Psoas muscle (tissue), 8 donors: ENCODE measurements at places on chromosomes 1 and 21. TPM values are rescaled to one million over a fixed set of nuclear protein-coding genes. Genes with fewer than 3 reads are reported as not detected.
A peak's percentile ranks its signal among the peaks of the same experiment; 100 is the strongest.

DNA sequence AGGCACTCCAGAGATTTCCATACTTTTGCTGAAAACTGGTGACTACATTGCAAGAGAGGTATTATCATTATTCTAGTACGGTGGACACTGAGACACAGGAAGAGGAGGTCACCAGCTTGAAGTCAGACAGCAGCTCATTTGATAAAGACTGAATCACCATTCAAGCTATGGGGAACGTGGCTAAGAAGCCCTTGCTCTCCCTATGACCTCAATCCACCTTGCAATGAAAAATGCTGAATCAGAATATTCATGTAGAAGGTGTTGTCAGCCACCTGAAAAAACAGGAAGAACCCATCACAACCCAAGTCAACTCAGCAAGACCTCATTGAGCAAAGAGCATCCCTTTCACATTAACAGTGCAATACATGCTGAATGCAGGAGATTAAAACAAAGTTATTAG is 59.0 kb upstream of the FGGY start:
- DNase-seq, result no peak

The TNFAIP8L2 gene
- 1.1 TPM for polyA plus RNA-seq

DNA sequence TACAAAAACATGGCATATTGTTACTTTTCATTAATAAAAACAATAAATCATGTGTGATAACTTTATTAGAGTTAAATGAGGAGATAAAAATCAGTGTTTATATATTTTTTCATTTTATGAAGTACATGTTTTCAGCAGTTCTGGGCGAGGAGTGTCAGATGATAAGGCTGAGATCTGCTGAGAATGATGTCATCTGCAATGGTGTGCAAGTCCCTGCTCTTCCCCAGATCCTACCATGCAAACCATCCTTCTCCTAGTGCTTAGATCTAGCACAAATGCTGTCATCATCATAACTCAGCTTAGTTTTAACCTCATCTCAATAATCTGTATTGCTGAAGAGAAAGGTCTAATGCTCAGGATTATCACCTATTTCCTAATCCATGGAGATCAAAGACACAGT is 214.4 kb upstream of the DAB1 start:
- DNase-seq, result no peak

The TRIM67 gene
- polyA plus RNA-seq, result not detected

The MSH4 gene
- 0.11 TPM for polyA plus RNA-seq

The TSTD1 gene
- polyA plus RNA-seq, result 20.5 TPM

- DNase-seq, result no peak
Measured at GRCh38 chr1:117894078-117894477, 35.3 kb downstream of the GDAP2 start.

DNA sequence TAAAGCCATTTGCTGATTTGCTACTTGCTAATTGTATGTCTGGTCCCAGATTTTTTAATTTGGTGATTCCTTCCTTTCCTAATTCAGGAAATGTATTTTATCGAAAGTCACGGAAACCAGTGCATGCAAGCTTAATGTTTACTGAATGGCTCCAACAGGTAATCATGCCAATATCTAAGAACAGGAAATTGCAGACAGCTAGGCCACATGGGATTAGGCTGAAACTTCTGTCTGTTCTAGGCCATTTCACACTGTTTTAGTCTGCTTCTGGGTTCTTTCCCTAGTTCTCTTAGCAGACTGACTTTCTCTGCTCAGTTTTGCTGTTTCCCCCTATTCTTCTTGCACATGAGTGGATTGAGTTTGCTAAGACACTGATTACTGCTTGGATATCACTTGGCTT is 111.4 kb downstream of the NTNG1 start:
- DNase-seq, result no peak

DNA sequence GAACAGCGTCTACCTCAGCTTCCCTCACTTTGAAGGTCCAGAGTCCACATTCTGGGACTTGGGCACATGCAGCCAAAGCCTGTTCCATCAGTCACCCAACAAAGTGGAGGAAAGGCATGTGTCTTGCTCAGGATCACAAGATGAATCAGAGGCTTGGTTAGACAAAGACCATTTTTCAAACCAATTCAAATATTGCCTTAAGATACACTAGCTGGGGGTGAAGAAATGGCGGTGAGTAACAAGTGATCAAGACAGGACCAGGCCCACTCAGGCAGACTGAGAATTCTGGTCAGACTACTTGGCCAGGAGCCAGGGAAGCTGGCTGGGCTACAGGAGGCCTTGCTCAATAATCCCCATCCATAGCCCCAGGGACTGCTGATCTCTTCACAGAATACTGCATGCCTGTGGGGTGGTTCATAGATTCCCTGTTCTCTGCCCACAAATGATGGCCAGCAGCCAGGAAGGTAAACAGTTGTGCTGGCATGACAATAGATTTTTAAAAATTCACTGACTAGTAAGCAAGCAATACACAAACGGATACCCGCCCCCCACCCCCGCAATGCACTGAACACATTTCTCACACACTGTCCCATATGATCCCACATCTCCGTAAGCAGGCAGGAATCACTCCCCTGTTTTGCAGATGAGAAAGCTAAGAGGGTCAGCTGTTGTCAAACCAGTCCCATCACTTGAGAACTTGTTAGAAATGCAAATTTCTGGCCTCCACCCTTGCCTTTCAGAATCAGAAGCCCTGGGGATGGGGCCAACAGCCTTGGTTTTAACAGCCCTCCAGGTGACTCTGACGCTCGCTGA is 27.2 kb downstream of the ERI3 start:
- peak; percentile 93 for DNase-seq

DNA sequence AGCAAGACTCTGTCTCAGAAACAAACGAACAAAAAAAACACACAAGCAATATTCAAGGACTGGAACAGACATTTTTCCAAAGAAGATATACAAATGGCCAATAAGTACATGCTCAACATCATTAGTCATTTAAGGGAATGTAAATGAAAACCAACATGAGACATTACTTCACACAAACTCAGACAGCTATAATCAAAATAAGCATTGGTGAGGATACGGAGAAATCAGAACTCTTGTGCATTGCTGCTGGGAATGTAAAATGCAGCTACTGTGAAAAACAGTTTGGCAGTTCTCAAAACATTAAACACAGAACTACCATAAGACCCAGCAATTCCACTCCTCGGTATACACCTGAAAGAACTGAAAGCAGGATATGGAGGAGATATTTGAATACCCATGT is 15.4 kb downstream of the NOL9 start:
- no peak for DNase-seq

DNA sequence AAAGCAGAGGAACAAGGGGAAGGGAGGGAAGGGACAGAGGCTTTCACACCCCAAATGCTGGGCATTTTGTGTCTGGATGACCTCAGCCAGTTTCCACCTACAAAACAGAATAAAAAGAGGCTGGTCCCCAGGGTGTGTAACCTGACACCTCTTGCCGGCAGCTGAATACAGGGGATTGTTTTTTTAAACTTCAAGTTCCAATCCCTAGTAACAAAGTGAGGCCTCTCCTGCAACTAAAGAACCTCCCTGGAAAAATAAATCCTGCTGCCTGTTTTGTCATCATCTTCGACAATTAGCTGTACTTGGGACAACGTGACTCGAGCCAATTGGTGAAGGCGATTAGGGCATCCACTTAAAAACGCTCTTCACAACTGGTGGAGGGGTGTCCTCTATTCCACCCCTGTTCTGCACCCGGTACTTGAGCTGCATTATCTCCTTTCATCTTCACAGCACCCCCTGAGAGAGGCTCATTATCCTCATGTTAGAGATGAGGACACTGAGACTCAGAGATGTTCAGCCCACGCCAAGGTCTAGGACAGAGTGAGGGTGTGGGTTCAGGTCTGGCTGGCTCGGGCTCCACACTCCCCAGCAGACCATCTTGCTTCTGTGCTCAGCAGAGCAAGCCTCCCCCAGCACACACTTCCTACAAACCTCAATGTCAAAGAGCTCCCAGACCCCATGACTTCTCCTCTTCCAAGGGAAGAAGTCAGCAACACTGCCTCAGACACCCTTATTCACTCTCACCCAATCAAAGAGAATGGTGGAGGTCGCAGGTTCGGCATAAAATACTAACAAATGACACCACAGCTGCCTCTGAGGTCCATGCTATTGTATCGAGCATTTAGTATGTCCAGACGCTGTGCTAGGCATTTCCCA is 15.2 kb downstream of the ITPKB start:
- no peak for DNase-seq

GRCh38 chr1:202304375-202304774 is 37.4 kb downstream of the UBE2T start:
- DNase-seq, result no peak

GRCh38 chr1:201899683-201900429 is 11.2 kb downstream of the SHISA4 start:
- DNase-seq, result no peak

DNA sequence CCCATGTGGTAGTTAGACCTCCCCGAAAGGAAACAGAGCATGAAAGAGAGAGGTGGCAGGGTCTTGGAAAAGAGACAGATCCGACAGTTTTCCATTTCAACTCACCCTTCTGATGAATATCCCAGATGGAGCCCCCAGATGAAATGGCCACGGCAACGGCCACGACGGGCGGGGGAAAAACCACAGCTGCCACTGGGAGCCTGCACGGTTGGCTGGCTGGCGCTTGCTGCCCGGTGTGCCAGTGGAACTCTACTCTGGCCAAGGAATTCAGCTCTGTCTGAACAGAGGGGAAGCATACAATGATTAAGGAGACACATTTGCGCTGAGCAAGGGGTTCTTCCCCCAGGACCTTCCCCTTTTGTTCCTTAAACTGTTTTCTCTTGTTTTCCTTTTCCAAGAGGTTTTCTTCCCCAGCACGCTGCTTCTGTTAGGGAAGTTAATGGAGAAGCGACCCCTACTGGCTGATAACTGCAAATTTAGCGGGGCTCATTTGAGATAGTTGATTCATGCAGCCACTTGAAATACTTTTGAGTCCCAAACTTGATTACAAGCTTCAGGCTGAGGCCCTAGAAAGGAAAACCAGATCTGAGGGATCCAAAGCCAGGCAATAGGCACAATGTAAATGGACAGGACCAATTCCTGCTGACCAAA is 1122.5 kb downstream of the NCAM2 start:
- no peak for DNase-seq

GRCh38 chr1:223835754-223836153 is 10.0 kb downstream of the TP53BP2 start:
- DNase-seq, result no peak

DNA sequence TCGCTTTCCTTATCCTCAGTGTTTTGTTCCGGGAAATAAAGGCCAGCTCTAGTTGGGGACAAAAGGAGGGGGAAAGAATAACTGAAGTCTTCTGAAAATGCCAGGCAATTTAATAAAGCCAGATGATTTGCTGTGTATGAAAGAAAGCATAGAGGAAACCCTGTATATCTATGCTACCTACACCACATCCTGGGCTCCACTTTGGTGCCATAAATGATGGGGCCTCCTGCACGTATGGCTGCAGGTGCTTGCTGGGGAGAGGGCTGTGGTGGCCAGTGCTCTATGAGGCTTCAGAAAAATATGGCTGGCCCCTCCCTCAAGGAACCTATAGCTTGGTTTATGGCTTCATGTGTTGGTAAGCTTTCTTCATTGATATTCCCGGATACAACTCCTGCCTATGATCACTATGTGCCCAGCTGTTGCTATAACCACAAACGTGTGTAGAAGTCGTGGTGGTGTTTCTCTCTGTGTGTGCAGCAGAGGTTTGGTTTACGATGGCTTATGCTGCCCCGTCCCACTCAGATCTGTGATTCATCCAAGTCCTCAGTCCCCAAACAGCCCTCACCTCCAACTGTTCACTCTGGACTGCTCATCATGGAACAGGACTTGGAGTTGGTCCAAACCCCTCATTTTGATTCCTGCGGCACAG is 59.5 kb downstream of the BACE2 start:
- no peak for DNase-seq

GRCh38 chr1:200028586-200029034 is 1.1 kb downstream of the NR5A2 start:
- DNase-seq, result no peak

The C1orf198 gene
- polyA plus RNA-seq, result 81.8 TPM

GRCh38 chr1:153735090-153735420 is 7.2 kb downstream of the INTS3 start:
- DNase-seq, result no peak

The PERM1 gene
- polyA plus RNA-seq, result 239 TPM

DNA sequence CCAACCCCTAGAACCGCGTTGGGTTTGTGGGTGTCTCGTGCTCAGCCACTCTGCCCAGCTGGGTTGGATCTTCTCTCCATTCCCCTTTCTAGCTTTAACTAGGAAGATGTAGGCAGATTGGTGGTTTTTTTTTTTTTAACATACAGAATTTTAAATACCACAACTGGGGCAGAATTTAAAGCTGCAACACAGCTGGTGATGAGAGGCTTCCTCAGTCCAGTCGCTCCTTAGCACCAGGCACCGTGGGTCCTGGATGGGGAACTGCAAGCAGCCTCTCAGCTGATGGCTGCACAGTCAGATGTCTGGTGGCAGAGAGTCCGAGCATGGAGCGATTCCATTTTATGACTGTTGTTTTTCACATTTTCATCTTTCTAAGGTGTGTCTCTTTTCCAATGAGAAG is 18.7 kb downstream of the TFF3 start:
- no peak for DNase-seq

- DNase-seq, result no peak
Measured at GRCh38 chr21:21764281-21764680, 766.1 kb downstream of the NCAM2 start.

- peak; percentile 78 for DNase-seq
Measured at GRCh38 chr1:154869351-154870114, 548 bp downstream of the KCNN3 start.

The TMCC2 gene
- polyA plus RNA-seq, result 0.66 TPM

GRCh38 chr21:45130324-45130774 is 56.0 kb downstream of the ADARB1 start:
- no peak for DNase-seq

DNA sequence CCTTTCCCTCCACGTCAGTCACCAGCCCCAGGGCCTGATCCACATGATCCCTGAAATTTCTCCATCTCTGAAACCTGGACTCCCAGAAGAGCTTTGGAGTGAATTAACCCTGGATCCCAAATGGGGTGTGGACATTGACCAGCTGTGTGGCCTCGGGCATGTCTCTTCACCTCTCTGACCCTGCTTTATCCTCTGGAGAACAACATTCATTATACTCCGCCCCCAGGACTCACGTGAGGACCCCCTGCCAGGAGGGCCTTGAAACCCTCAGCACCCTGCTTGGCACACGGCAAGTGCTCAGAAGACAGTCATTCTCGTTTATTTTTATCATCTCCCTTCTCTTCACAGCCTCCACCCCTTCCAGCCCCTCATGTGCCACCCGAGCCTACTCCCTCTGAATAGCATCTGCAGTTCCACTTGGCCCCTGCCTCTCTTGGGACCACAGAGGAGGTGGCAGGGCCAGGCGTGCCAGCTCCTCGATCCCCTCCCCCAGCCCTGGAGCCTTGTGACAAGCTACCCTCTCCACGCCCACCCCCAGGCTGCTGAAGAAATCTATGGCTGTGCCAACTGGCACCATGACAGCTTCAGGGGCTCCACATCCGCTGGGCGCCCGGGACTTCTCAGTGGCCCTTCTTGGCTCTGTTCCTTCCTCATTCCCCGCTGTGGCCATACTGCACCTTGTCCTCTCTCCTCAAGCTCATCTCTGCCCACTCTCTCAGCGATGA is 18.0 kb downstream of the ADGRB2 start:
- no peak for DNase-seq
